Stomach (tissue), 19 donors: ENCODE measurements at places on chromosomes 5 and 9. TPM values are rescaled to one million over a fixed set of nuclear protein-coding genes. Genes with fewer than 3 reads are reported as not detected.

DNA sequence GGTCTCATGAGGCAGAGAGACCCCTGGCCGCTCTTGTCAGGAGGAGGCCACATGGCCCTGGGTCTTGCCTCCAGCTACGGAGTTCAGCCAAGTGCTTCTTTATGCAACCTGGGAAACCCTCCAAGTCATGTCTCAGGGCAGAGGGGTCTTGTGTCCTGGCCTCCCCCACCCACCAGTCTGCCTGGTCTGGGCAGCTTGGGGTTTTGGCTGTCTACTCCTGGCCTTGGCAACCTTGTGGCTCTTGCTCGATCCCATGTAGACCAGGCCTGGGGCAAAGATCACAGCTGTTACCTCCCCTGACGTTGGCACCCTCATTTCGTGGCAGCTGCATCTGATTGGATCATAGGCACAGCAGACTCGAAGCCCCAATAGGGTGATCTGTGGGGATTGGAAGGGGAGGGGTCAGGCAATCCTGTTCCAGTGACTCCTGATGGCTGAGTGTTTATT, 28.4 kb downstream of the JADE2 start:
- H3K4me3 ChIP-seq: no peak overlapping the region
- H3K27ac ChIP-seq: peak overlapping the region; percentile 44
- H3K4me1 ChIP-seq: peaks cover 54% of the 10 kb centered on the region
- H3K36me3 ChIP-seq: peaks cover 71% of the 10 kb centered on the region
- no peak for DNase-seq

- no peaks in the 10 kb centered on the region for H3K4me1 ChIP-seq
- DNase-seq: no peak
- no peaks in the 10 kb centered on the region for H3K36me3 ChIP-seq
- H3K4me3 ChIP-seq: no peak overlapping the region
- H3K27me3 ChIP-seq: no peaks in the 10 kb centered on the region
- H3K27ac ChIP-seq: no peak overlapping the region
Observed at GRCh38 chr5:9239071-9239470, 306.8 kb downstream of the SEMA5A start.

GRCh38 chr9:125538092-125538473, 168.9 kb downstream of the MAPKAP1 start:
- no peak overlapping the region for H3K4me3 ChIP-seq
- H3K27ac ChIP-seq: no peak overlapping the region
- H3K27me3 ChIP-seq: no peaks in the 10 kb centered on the region

GRCh38 chr5:50874306-50875001, 208.0 kb downstream of the PARP8 start:
- H3K4me3 ChIP-seq: no peak overlapping the region
- no peaks in the 10 kb centered on the region for H3K27me3 ChIP-seq
- no peaks in the 10 kb centered on the region for H3K4me1 ChIP-seq
- H3K36me3 ChIP-seq: no peaks in the 10 kb centered on the region

- H3K27ac ChIP-seq: no peak overlapping the region
- H3K27me3 ChIP-seq: no peaks in the 10 kb centered on the region
- H3K4me3 ChIP-seq: no peak overlapping the region
- no peaks in the 10 kb centered on the region for H3K4me1 ChIP-seq
Observed at GRCh38 chr9:79829566-79830302, 258.0 kb downstream of the TLE4 start.

- H3K27ac ChIP-seq: no peak overlapping the region
- no peak overlapping the region for H3K4me3 ChIP-seq
- H3K27me3 ChIP-seq: no peaks in the 10 kb centered on the region
- no peaks in the 10 kb centered on the region for H3K4me1 ChIP-seq
- no peak for DNase-seq
Observed at GRCh38 chr5:24535646-24536045, 109.1 kb downstream of the CDH10 start.

- no peak for DNase-seq
- H3K36me3 ChIP-seq: peaks cover 4% of the 10 kb centered on the region
- no peaks in the 10 kb centered on the region for H3K27me3 ChIP-seq
- H3K4me3 ChIP-seq: no peak overlapping the region
- H3K27ac ChIP-seq: no peak overlapping the region
Observed at GRCh38 chr5:37490931-37491330, 111.8 kb downstream of the WDR70 start.

Gene GRXCR2
- not detected for total RNA-seq

Gene NR4A3
- 51.8 TPM for total RNA-seq

Gene ALDH7A1
- total RNA-seq: 44.6 TPM
